ENCODE measurements at places on chromosomes 4 and X.

GRCh38 chr4:41360921-41361793 is 104.4 kb downstream of the UCHL1 start:
- no peak for DNase-seq

GRCh38 chr4:172648471-172648870 is 520.1 kb upstream of the GALNT7 start:
- DNase-seq: no peak

DNA sequence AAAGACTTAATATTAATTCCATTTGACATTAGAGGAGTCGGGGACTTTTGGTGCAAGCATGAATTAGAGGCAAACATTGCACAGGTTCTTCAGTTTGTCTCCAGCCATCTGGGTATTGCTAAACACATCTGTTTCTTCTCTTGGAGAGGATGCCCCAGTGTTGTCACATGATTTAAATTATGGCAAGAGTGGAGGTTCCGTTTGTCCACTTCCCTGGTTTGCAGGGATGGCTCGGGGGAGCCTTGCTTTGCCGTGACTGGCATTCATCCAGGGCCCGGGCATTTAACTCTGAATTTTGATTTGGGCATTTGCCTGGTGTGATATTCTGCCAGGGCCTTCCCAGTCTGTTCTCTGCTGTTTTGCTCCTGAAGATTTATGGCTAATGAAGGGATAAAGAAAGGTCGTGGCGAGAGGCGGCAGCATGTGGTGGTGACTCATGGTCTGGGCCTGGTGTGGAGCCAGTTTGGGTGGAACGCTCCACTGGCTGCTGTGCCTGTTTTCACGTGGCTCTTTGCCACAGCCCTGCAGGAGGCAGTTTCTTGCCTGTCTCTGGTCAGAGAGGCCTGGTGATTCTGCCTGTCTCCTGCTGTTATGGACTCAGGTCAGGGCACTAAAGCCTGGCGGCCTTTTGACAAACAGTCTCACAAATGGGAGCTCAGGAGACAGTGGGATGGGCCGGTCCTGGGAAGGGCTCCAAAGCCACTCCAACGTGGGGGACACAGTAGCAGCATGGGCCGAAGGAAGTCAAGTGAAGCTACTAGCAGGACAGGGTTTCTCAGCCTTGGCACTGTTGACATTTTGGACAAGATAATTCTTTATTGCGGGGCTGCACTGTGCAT is 99.4 kb upstream of the PGRMC2 start:
- DNase-seq: no peak

DNA sequence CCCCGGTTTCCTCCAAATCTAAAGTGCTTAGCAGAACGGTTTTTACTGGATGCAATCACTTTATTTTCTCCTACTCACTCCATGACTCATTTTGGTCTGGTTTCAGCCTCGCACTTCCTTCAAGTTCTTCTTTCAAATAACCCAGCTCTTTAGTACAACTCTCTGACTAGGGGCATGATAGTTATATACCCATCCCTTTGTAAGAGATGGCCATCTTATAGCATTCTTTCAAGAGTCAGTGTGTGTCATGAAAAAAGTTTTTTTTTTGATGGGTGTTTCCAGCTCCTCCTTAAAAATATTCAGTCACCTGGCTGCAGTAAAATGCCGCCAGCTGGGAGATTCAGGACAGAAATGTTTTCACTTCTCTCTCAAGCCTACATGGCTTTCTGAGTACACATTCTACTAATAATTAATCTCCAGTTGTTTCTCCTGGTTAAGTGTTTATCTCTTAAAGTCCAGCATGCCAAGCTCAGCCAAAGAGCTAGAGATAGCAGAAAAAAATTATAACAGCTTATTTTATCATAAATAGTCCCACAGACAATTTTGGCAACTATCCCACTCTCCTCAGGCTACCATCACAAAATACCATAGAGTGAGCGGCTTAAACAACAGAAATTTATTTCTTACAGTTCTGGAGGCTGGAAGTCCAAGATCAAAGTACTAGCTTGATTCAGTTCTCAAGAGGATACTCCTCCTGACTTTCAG is 139.3 kb downstream of the GASK1B start:
- DNase-seq: no peak

- DNase-seq: no peak
Observed at GRCh38 chr4:29390921-29391320, 1329.2 kb upstream of the PCDH7 start.

DNA sequence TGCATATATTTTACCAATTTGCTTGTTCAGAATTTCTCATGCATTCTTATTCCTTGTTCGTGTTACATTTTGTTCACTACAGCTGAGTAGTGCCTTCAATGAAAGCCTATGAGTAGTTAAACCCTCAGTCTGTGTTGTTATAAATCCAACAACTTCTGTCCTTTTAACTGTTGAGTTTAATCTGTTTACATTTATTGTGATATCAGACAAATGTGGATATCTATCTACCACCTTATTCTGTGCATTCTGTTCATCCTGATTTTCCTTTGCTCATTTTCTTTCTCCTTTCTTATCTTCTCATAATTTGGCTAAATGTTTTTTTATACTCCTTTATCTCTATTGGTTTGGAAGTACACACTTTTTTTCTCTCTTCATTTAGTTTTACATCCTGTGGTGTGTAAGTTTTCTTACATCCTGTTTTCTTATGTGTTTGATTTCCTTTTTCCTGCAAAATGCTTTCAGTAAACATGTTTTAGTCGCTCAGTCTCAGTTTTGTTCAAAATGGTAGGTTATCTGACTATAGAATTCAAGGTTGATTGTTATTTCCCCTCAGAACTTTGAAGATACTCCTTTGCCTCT is 54.2 kb downstream of the CASP6 start:
- no peak for DNase-seq

DNA sequence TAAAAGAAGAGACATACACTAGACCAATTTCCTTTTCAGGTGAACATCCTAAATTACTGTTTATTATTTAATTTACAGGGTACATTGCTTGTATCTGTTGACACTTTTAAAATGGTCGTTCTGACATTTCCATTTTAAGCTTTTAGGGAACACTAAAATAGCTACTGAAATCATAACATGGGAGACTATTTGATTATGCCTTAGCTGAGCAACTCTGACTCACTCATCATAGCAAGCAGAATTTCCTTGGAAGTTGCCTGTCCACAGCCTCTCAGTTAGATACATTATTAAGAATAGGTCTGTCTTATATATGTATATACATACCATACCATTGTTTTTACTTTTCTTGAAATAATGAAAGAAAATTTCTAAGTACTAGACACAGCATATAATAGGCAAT is 22.0 kb downstream of the GUCY1B1 start:
- no peak for DNase-seq

GRCh38 chr4:68337004-68337403 is 12.9 kb downstream of the YTHDC1 start:
- DNase-seq: no peak

GRCh38 chr4:181766061-181766548 is 477.1 kb upstream of the TENM3 start:
- DNase-seq: no peak

GRCh38 chrX:147832707-147833348 is 78.9 kb upstream of the FMR1 start:
- no peak for DNase-seq

- DNase-seq: no peak
Observed at GRCh38 chr4:174274436-174274835, 9.0 kb downstream of the FBXO8 start.

GRCh38 chr4:175944126-175944910 is 121.3 kb upstream of the WDR17 start:
- DNase-seq: no peak

DNA sequence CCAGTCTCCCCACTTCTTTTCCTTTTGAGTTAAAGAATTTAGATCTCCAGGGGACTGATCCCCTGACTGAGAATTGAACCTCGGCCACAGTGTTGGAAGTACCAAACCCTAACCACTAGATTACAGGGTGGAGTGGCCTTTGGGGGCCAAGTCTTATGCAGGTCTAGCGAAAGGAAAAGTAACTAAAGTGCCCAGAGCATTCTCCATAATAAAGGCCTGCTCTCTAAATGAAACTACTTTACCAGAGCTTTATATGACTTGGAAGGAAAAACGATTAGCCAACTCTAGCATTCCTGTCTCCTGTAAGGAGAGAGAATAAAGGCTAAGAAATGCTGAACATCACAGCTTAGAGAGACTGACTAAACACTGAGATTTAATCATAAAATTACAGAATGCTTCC is 788.0 kb downstream of the C4orf33 start:
- no peak for DNase-seq

DNA sequence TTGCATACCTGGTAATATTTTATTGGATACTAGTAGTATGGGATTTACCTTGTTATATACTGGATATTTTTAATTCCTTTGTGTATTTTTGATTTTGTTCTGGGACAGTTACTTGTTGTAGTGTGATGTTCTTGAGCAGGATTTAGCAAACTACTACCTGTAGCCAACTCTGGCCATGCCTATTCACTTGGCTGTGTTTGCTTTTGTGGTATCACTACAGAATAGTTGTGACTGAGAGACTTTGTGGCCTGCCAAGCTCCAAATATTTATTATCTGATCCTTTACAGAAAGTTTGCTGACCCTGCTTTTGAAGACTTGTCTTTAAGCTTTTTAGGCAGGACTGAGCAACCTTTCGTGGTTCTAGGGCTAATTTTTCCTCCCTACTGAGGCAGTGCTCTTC is 17.8 kb downstream of the ZCCHC4 start:
- DNase-seq: no peak

DNA sequence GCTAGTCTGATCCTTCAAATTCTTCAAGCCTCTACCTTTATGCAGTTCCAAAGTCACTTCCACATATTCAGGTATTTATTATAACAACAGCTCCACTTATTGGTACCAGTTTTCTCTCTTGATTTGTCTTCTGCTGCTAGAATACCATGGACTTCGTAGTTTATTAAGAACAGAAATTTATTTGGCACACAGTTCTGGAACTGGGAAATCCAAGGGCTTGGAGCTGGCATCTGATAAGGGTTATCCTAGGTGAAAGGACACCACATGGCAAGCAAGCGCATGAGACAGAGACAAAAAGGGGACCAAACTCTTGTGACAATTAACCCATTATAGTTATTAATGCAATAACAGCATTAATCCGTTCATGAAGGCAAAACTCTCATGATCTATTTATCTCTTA is 600.5 kb upstream of the ATOH1 start:
- DNase-seq: no peak

GRCh38 chr4:15729910-15730533 is 27.2 kb downstream of the BST1 start:
- DNase-seq: peak; percentile 3

DNA sequence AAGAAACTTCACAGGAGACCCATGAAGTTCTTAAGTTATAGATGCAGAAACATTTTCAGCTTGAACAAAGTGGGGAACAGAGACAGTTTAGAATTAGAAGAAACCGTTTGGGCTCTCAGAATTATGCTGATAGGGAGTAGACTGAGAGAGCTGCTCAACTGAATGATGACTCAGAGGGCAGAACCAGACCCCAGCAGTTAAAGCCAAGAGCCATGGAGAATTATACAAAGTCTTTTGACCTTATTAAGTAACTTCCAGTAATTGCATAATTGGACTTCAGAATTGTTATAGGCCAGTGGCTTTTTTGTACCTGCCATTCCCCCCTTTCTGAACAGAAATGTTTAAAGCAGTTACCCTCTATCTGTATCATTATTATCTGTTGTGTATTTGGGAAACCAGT is 642.1 kb downstream of the CCSER1 start:
- DNase-seq: no peak

DNA sequence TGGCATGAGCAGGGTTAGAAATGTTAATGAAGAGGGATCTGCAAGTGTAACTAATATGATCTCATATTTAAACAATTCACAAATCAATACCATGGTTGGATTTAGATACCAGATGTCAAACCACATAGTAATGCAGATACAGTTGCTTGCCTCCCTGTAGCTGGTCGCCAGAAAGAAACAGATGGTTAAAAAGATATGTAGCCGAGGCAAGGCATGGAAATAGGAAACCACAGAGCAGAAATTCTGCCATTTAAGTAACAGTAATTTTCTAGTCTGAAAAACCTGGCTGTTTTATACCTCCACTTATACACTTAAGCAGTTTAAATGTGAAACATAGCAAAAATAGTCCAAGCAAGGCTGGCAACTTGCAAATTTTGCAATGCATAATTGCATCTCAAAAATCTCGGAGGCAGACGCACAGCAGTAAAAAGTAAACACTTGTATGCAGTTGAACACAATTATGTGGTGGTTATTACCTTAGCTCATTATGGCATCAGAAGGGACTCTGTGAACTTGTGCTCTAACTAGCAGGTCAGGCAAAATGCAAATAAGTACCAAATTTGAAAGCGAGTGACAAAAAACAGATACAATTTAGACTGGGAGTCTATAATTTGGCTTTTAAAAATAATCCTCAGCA is 126.8 kb downstream of the NAA11 start:
- DNase-seq: no peak

DNA sequence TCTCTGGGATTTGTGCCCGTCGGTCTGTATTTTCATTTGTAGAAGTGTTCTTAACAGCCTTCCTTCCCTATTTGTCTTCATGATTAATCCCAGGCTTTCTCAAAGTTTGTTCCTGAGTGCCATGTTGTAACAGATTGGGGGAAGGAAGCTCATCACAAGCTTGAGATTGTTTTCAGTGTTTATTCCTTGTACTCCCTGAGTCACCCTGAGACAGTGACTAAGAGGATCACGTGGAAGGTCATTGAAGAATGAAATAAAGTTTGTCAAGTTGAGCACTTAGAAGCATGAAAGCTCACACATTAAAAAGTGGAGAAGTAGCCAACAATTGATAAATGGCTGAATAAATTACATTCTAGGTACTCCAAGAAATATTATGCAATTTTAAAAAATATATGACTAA is 153.5 kb upstream of the FAM241A start:
- DNase-seq: no peak

DNA sequence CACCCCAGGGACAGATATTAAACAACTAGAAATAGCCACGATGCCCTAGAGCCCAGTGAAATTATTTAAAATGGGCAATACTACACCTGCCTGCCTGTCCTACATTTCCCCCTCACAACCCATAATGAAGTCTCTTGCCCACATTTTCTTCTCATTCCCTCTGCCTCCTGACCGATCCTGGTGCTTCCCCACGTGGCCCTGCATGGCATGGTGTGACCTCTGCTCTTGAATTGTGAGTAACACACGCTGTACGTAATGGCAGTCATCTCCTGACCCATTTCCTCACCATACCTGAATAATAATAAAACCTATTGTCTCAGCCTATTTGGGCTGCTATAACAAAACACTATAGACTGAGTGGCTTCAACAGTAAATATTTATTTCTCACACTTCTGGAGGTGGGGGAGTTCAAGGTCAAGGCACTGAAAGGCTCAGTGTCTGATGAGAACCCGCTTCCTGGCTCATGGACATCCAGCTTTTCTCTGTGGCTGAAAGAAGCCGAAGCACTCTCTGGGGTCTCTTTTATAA is 77.0 kb upstream of the ENPP6 start:
- DNase-seq: no peak

DNA sequence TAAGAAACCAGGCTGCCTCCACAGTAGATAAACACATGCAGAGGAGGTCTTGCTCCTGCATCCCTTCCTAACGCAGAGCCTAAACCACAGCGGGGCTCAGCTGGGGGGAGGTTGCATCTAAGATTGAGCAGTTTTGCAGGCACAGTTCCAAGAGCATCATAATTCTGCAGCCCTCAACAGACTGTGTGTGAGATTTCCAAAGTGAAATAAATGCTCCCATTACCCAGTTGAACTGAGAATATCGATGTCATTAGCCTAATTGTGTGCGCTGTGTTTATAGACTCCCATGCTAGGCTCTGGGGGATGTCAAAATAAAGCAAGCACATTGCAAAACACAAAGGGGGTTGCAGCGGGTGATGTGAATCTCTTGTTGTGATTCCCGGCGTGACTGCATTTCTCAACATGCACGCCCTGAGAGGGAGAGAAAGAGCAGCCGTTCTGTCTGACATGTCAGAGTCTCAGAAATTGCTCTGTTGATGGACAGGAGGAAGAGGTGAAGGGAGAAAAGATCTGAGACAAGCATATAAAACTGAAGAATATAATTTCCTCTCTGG is 150.0 kb upstream of the PSAPL1 start:
- DNase-seq: no peak

All from activated CD8-positive, alpha-beta memory T cell treated with anti-CD3 and anti-CD28 coated beads for 1 hour (primary cell).